ENCODE measurements at places on chromosomes 12 and 14. TPM values are rescaled to one million over a fixed set of nuclear protein-coding genes. Genes with fewer than 3 reads are reported as not detected.

GRCh38 chr14:67526676-67527459 is 6.2 kb upstream of the PLEKHH1 start:
- peaks cover 6% of the 10 kb centered on the region for H3K27me3 ChIP-seq
- H3K4me1 ChIP-seq, result no peaks in the 10 kb centered on the region
- H3K27ac ChIP-seq, result no peak overlapping the region
- H3K4me3 ChIP-seq, result no peak overlapping the region

DNA sequence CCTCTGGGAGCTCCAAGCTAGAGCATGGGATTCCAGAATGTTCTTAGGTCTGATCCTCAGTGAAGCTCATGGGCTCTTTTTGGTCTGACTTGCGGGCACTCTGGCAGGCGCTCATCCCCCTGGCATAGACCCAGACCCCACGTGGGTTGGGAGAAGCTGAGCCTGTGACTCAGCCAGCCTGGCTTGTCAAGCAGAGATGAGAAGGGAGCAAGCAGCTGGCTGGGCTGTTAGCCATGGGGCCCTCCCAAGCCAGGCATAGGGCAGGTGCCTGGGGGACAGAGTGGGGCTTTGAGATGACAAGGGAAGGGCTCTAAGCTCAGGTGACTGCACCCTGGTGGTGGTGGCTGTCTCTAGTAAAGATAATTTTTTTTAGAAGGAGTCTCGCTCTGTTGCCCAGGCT is 80.3 kb upstream of the NOS1 start:
- peaks cover 5% of the 10 kb centered on the region for H3K4me1 ChIP-seq
- H3K4me3 ChIP-seq, result no peak overlapping the region
- no peaks in the 10 kb centered on the region for H3K36me3 ChIP-seq
- no peak for DNase-seq
- no peak overlapping the region for H3K27ac ChIP-seq
- H3K27me3 ChIP-seq, result peaks cover 17% of the 10 kb centered on the region

DNA sequence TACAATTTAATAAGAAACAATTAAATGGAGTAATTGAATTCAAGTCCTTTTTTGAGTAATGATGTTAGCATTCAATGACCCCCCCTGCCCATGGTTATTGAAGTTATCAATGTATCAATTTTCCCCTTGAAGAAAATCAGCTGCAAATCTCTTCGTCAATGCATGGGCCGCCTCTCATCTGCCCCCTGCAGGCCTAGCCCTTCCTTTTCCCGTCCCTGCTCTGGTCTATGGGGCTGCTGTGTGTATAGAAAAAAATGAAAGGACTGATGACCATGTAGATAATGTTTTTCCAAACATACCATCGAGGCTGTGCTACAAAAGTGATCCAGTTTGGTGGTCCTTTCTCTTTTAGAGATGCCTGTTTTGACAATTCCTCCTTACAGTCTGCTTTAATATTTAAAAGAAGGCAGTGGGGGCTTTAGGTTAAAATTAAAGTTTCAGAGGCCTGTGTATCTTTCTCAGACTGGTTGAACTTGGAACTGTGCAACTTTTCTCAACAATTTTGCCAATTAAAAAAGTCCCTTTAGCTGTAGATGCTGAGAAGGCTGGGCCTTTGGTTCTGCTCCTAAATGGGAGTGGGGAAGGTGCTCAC is 98.4 kb downstream of the APAF1 start:
- H3K27me3 ChIP-seq, result peaks cover 36% of the 10 kb centered on the region
- no peak overlapping the region for H3K27ac ChIP-seq
- H3K36me3 ChIP-seq, result no peaks in the 10 kb centered on the region
- H3K4me1 ChIP-seq, result no peaks in the 10 kb centered on the region

DNA sequence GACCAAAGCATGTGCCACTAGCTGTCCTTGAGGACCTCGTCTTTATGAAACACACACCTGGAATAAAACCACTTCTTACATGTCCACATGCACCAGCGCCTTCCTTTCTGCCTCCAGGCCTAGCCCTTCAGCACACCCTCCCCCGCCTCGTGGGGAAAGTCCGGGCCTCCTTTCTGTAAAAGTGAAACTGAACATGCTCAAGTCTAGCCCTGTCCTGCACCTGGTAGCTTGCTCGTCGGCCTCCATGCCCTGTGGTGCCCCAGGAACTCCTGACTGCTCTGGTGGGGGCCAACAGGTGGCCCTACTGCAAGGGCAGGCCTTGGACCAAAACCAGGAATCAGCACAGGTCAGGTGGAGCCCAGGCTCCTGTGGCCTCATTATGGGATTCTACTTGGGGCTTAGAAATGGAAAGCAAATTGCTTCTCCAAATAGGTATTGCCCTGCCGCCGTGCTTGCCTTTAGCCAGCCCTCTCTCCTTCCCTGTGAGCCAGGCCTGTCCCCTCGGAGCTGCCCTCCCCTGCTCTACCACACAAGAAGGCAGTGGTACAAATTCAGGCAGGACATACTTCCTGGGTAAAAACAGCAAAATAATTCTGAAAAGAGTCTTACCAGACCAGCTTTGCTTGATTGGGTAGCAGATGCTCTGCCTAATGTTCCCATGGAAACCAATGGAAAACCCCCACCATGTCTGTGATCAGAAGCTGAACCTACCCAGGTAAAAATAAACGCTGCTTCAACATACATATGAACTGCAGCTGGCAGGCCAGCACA is 43.5 kb downstream of the ERH start:
- no peak for DNase-seq
- no peaks in the 10 kb centered on the region for H3K36me3 ChIP-seq
- no peak overlapping the region for H3K27ac ChIP-seq
- H3K4me3 ChIP-seq, result no peak overlapping the region
- peaks cover 81% of the 10 kb centered on the region for H3K27me3 ChIP-seq

Gene ASIC1
- 1.2 TPM for total RNA-seq

- no peak overlapping the region for H3K27ac ChIP-seq
- no peaks in the 10 kb centered on the region for H3K27me3 ChIP-seq
- H3K36me3 ChIP-seq, result no peaks in the 10 kb centered on the region
- H3K4me3 ChIP-seq, result no peak overlapping the region
- no peak for DNase-seq
Measured at GRCh38 chr14:28001002-28001401, 765.6 kb upstream of the FOXG1 start.

Gene ALX1
- not detected for total RNA-seq

GRCh38 chr12:835754-836518 is 83.6 kb downstream of the WNK1 start:
- no peak for DNase-seq
- no peaks in the 10 kb centered on the region for H3K4me1 ChIP-seq
- peaks cover 29% of the 10 kb centered on the region for H3K36me3 ChIP-seq
- H3K4me3 ChIP-seq, result no peak overlapping the region
- no peak overlapping the region for H3K27ac ChIP-seq

DNA sequence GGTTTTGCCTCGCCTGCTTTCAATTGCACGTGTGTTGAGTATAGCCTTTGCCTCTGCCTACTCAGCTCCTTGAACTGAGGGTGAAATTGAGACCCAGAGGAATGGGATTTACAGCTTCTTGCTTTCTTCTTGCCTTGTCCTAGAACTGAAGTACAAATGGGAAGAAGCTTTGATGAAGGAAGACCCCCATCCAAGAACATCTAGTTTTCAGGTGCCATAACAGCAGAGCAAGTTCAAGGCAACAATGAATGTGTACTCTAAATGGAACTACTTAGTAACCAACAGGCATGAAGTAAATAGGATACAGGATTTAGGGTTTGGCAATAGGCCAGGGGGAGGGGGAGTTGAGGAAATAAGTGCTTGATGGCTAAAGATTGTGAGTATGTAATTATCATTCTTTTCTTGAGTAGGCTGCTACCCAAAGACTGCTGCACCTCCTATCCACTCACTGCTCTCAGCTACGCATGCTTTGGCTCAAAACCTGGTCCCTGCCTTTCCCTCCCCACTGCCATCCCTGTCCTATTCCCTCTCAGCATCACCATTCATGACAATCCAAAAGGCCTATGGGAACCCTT is 2.1 kb downstream of the GPX2 start:
- H3K27ac ChIP-seq, result no peak overlapping the region
- no peaks in the 10 kb centered on the region for H3K27me3 ChIP-seq
- peaks cover 5% of the 10 kb centered on the region for H3K36me3 ChIP-seq
- H3K4me1 ChIP-seq, result no peaks in the 10 kb centered on the region
- no peak overlapping the region for H3K4me3 ChIP-seq

- no peak overlapping the region for H3K27ac ChIP-seq
- H3K36me3 ChIP-seq, result no peaks in the 10 kb centered on the region
- no peak for DNase-seq
- peaks cover 4% of the 10 kb centered on the region for H3K27me3 ChIP-seq
- no peak overlapping the region for H3K4me3 ChIP-seq
Measured at GRCh38 chr14:101010293-101010692, 106.8 kb upstream of the RTL1 start.

Gene TMEM229B
- total RNA-seq, result not detected

DNA sequence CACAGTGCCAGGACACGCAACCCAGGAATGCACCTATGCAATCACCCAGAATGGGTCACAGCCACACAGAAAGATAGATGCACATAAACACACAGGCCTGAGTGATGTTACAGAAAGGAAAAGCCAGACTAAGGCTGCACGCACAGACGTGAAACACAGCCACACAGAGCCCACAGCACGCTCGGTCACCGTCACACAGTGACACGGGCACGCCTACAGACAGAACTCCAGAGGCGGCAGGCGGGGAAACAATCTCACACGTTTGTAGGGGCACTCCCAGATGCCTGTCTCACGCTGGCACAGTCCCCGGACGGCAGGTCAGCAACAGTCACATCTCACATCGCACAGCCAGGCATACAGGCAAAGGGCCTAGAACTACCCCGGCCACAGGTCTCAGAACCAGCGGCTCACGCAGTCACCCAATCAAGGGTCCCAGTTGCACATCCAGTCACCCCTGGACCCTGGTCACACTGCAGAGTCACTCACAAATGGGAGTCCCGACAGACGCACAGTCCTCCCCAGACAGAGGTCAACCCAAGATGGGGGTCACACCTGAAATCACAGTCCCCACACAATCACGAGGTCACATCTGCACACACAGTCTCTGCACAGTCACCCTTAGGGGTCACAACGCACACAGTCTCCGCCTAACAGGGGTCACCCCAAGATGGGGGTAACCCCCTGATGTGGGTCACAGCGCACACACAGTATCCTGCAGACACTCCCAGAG is 790 bp downstream of the SSH1 start:
- no peaks in the 10 kb centered on the region for H3K27me3 ChIP-seq
- peaks cover 33% of the 10 kb centered on the region for H3K4me1 ChIP-seq
- peak; percentile 45 for DNase-seq
- no peaks in the 10 kb centered on the region for H3K36me3 ChIP-seq
